ENCODE measurements at places on chromosomes 11 and 22.

DNA sequence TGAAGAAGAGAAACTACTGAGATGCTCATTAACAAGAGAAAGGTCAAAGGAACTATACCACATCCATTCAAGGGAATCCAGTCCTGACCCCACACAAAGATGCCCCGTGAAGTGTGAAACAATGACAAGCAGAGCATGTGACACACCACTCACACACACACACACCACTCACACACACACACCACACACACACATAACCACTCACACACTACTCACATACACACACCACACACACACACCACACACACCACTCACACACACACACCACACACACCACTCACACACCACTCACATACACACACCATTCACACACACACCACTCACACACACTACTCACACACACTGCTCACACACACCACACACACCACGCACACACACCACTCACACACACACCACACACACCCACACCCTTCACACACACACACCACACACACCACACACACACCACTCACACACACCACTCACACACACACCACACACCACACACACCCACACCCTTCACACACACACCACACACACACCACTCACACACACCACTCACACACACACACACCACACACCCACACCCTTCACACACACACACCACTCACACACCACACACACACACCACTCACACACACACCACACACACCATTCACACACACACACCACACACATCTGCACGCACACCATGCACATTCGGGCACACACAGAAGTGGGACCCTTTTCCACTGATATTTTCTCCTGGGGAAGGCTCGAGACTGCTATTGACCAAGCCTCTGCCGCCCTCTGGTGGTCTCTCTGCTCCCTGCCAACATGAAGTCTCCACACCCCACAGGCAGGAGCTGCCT is 32.0 kb upstream of the COMT start:
- peaks cover 9% of the 10 kb centered on the region for H3K36me3 ChIP-seq
- peak; percentile 72 for DNase-seq
- peaks cover 14% of the 10 kb centered on the region for H3K27me3 ChIP-seq

DNA sequence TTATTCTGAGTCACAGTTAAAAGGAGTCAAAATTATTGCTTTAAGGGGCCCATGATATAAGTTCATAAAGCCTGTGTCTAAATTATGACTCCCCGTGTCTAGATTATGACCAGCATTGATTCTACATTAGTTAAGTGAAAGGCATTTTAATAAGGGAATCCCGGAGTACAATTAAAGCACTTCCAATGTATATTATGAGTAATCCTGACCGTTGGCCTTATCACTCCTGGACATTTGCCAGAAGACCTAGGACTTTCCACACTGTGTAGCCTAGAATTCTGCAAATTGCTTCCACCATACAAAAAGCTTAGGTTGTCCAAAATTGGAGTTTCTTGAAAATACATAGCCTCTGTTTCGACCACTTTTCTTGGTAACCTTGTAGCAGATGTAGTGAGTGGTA is 1292.6 kb downstream of the LRRC4C start:
- DNase-seq = no peak
- H3K4me3 ChIP-seq = no peak overlapping the region
- no peak overlapping the region for H3K27ac ChIP-seq
- H3K27me3 ChIP-seq = no peaks in the 10 kb centered on the region

- no peak overlapping the region for H3K27ac ChIP-seq
- no peaks in the 10 kb centered on the region for H3K36me3 ChIP-seq
- H3K4me1 ChIP-seq = peaks cover 10% of the 10 kb centered on the region
- no peak overlapping the region for H3K4me3 ChIP-seq
- DNase-seq = peak; percentile 75
These were observed 1.4 kb upstream of the TNNI2 start for GRCh38 chr11:1837171-1838076.

DNA sequence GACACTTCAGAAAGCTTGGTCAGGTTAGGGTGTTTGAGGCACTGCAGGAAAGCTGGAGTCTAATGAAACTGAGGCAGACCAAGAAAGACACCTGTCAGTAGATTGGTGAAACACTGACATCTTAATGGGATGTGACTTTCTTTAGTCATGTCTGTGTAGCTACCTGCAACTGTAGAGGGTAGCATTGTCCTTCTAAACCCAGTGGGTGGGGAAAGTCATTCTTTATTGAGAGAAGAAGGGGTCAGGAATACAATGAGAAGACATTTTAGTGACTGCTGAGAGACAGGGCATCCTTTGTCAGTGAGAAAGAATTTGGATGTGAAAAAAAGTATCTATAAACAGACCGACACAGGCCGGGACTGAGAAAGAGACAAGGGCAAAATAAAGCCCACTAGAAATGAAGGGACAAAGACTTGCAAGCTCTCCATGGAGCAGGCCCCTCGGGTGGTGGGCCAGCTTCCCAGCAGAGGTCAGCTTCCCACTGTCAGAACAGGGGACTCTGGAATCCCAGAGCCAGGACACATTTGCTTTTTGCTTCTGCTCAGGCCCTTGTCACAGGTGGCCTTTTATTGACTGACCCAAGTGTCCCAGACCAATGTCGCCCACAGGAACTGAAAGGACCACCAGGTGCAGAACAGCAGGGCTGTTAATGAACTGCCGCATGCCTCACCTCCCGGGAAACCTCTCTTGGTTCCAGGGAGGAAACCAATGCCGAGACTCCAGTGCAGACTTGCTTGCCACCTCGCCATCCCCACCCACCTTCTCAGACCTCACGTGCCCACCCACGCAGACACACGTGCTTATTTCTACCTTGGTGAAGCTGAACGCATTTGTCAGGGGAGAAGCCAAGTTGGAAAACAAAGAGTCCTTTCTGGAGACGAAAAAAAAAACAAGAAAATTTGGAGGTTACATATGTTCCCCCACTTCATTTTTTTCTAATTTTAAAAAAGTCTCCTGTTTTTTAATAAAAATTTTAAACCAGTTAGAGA is 212.8 kb downstream of the TENM4 start:
- peaks cover 10% of the 10 kb centered on the region for H3K4me1 ChIP-seq
- H3K27ac ChIP-seq = peak overlapping the region; percentile 10
- no peaks in the 10 kb centered on the region for H3K27me3 ChIP-seq
- DNase-seq = no peak
- H3K36me3 ChIP-seq = peaks cover 2% of the 10 kb centered on the region
- H3K4me3 ChIP-seq = no peak overlapping the region

DNA sequence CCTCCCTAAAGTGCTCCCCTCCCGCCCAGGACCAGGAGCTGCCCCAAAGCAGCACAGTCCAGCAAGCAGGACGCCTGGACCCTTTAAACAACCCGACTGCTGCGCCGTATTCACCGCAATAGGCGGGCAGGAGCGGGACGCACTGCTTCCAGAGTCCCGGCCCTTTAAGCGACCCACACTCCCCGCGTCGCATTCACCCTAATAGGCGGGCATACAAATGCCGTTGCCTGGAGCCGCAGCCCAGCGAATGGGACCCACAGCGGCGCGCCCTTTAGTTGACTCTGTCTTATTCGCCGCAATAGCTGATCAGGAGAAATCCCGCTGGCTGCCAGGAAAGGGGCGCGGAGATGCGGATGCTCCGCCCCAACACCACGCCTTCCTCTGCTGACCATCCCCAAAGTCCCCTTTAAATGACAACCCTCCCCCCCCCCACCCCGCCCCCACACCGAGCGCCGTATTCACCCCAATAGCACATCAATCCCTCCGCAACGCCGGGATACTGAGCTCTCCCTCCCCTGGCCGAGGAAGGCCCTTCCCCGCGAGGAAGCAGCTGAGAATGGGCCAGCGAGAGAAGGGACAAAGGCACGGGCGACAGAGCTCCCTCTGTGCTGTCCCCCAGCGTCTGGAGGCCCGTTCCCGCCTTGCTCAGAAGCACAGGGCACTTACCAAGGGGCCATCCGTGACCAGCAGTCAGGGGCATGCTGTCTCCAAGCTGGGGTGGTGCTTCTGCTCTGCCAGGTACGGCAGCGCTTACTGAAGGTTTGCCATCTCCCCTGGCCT is 4.7 kb downstream of the OSBPL5 start:
- H3K4me1 ChIP-seq = peaks cover 5% of the 10 kb centered on the region
- DNase-seq = peak; percentile 71
- H3K27ac ChIP-seq = no peak overlapping the region
- H3K27me3 ChIP-seq = peaks cover 76% of the 10 kb centered on the region
- no peaks in the 10 kb centered on the region for H3K36me3 ChIP-seq

Measured in progenitor cell of endocrine pancreas (in vitro differentiated cells).